ENCODE measurements at places on chromosomes 7 and 10.

DNA sequence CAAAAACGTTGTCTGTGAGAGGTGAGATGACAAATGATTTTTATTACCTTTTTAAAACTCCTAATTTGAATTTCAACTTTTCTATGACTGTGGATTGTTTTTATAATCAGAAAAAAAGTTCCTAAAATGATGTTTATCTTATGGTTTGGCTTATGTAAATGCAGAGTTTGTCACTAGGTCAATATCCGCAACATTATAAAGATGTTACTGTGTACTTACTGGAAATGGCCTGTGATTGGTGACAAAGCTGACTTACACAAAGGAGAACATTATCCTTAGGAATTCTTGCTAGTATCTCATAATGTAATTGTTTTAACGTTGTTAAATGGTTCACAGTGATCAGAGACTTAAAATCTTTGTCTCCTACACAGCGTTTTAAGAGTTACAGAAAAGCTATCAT, 79.0 kb downstream of the SDK1 start:
- H3K4me1 ChIP-seq = peaks cover 18% of the 10 kb centered on the region
- no peak overlapping the region for H3K4me3 ChIP-seq
- H3K27me3 ChIP-seq = no peaks in the 10 kb centered on the region

GRCh38 chr10:118307220-118307619, 34.9 kb downstream of the FAM204A start:
- H3K27me3 ChIP-seq = peaks cover 3% of the 10 kb centered on the region
- H3K36me3 ChIP-seq = peaks cover 31% of the 10 kb centered on the region
- H3K4me3 ChIP-seq = no peak overlapping the region
- DNase-seq = no peak
- peaks cover 45% of the 10 kb centered on the region for H3K4me1 ChIP-seq
- H3K27ac ChIP-seq = no peak overlapping the region

DNA sequence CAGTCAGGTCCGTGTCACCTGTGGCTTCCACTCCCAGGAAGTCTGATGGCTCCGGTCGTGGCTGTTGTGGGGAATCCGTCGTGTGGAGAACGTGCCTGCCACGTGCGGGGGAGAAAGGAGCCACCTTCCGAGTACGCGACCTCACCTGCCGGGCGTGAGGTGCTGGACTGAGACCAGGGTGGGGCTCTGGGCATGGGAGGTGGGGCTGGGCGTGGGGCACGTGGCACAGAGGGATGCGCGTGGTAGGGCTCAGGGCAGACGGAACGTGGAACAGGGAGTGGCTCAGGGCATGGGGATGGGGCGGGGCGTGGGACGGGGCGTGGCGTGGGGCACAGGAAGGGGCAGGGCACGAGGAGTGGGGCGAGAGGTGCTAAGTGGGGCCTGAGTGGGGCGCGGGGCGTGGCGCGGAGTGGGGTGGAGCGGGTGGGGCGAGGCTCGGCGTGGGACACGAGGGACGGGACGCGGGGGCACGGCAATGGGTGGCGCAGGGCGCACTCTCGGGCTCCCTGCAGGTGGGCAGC, 64.8 kb downstream of the C10orf143 start:
- no peaks in the 10 kb centered on the region for H3K36me3 ChIP-seq
- no peak for DNase-seq
- no peaks in the 10 kb centered on the region for H3K4me1 ChIP-seq

DNA sequence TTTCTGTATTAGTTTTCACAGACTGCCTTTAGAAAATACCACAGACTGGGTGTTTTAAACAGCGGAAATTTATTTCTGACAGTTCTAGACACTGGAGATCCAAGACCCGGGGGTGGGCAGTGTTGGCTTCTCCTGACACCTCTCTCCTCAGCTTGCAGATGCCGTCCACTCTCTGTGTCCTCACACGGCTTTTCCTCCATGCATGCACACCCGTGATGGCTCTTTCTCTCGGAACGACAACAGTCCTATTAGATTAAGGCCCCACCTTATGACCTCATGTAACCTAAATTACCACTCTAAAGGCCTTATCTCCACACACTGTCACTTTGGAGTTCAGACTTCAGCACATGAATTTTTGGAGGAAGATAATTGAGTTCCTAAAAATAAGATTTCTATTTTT, 142.9 kb upstream of the VWC2 start:
- no peaks in the 10 kb centered on the region for H3K36me3 ChIP-seq
- no peaks in the 10 kb centered on the region for H3K27me3 ChIP-seq
- no peak overlapping the region for H3K4me3 ChIP-seq
- H3K27ac ChIP-seq = no peak overlapping the region

DNA sequence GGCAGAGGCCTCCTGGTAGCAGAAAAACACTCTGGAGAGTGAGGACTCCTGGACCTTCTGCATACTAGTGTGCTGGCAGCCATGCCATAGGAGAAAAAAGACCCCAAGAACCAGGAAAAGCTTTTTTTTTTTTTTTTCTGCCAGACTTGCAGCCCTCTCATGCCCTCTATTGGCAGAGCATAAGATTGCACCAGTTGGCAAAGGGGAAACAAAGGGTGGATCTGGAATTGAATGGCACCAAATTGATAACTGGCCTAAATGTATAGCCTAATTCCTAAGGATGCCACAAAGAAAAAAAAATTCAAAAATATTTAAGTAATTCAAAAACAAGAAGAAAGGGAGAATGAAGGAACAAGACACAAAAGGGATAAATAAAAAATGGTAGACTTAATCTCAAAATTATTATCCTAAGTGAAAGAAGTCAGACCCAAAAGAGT, 112.5 kb upstream of the GHITM start:
- peaks cover 1% of the 10 kb centered on the region for H3K36me3 ChIP-seq
- no peak for DNase-seq
- H3K4me3 ChIP-seq = no peak overlapping the region
- H3K27ac ChIP-seq = no peak overlapping the region

- H3K27me3 ChIP-seq = no peaks in the 10 kb centered on the region
- H3K4me3 ChIP-seq = no peak overlapping the region
- H3K4me1 ChIP-seq = peaks cover 28% of the 10 kb centered on the region
- H3K27ac ChIP-seq = no peak overlapping the region
- DNase-seq = no peak
Observed at GRCh38 chr7:22725585-22725984, 1.4 kb upstream of the IL6 start.

GRCh38 chr7:106683941-106684340, 23.0 kb upstream of the CCDC71L start:
- H3K27me3 ChIP-seq = no peaks in the 10 kb centered on the region
- DNase-seq = no peak
- H3K36me3 ChIP-seq = peaks cover 12% of the 10 kb centered on the region
- peaks cover 17% of the 10 kb centered on the region for H3K4me1 ChIP-seq
- no peak overlapping the region for H3K27ac ChIP-seq

GRCh38 chr7:77457779-77458178, 41.6 kb upstream of the GSAP start:
- no peak overlapping the region for H3K27ac ChIP-seq
- H3K4me1 ChIP-seq = no peaks in the 10 kb centered on the region
- no peak overlapping the region for H3K4me3 ChIP-seq
- no peaks in the 10 kb centered on the region for H3K36me3 ChIP-seq
- H3K27me3 ChIP-seq = no peaks in the 10 kb centered on the region

- H3K4me3 ChIP-seq = no peak overlapping the region
Observed at GRCh38 chr10:6916601-6917000, 336.5 kb upstream of the PRKCQ start.

GRCh38 chr7:91107460-91107859, 156.8 kb upstream of the FZD1 start:
- H3K4me1 ChIP-seq = peaks cover 23% of the 10 kb centered on the region
- no peak overlapping the region for H3K4me3 ChIP-seq
- H3K27ac ChIP-seq = peak overlapping the region; percentile 33
- no peaks in the 10 kb centered on the region for H3K27me3 ChIP-seq

- H3K36me3 ChIP-seq = no peaks in the 10 kb centered on the region
- no peak overlapping the region for H3K27ac ChIP-seq
- H3K4me3 ChIP-seq = no peak overlapping the region
Observed at GRCh38 chr10:89836840-89837164, 135.4 kb downstream of the KIF20B start.

- H3K36me3 ChIP-seq = no peaks in the 10 kb centered on the region
- peaks cover 31% of the 10 kb centered on the region for H3K4me1 ChIP-seq
- no peaks in the 10 kb centered on the region for H3K27me3 ChIP-seq
- no peak overlapping the region for H3K27ac ChIP-seq
- no peak overlapping the region for H3K4me3 ChIP-seq
- peak; percentile 3 for DNase-seq
Observed at GRCh38 chr7:30920021-30920583, 8.4 kb downstream of the AQP1 start.

DNA sequence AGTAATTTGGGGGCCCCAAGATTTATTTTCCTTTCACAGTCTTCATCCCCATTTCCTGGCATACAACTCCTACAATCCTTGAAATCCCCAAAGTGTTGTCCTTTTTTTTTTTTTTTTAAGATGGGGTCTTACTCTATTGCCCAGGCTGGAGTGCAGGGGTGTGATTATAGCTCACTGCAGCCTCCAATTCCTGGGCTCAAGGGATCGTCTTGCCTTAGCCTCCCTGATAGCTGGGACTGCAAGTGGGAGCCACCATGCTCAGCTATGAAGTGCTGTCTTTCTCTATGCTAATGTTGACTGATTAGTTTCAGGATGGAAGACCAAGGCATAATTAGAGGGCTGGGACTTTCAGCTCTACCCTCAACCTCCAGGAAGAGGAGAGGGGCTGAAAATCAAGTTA, 41.9 kb upstream of the KAT6B start:
- H3K4me3 ChIP-seq = no peak overlapping the region
- no peaks in the 10 kb centered on the region for H3K4me1 ChIP-seq
- no peak overlapping the region for H3K27ac ChIP-seq
- no peaks in the 10 kb centered on the region for H3K27me3 ChIP-seq

GRCh38 chr10:28188526-28188925, 114.3 kb downstream of the MPP7 start:
- no peak overlapping the region for H3K27ac ChIP-seq
- H3K27me3 ChIP-seq = peaks cover 9% of the 10 kb centered on the region
- DNase-seq = no peak
- peaks cover 3% of the 10 kb centered on the region for H3K36me3 ChIP-seq

DNA sequence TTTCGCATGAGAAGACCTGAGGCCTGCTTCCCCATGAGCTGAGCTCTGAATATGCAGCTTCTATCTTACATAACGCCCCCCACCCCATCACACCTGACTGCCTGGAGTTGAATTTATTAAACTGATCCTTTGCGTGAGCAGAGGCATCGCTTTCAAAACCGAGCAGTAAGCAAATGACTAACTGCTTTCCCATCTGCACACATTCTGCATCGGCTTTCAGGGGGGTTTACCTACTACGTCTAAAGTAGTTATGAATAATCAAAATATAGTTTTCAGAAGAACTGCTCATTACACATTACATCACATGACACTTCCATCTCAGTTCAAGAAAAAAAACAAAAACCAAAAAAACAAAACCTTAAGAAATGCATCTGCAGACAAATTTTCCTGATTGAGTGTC, 54.7 kb upstream of the EGR2 start:
- peaks cover 25% of the 10 kb centered on the region for H3K27me3 ChIP-seq
- H3K36me3 ChIP-seq = no peaks in the 10 kb centered on the region
- no peak overlapping the region for H3K27ac ChIP-seq

GRCh38 chr10:59560161-59560560, 149.5 kb downstream of the SLC16A9 start:
- H3K4me1 ChIP-seq = peaks cover 21% of the 10 kb centered on the region
- no peak for DNase-seq
- H3K27me3 ChIP-seq = no peaks in the 10 kb centered on the region
- no peak overlapping the region for H3K27ac ChIP-seq
- no peak overlapping the region for H3K4me3 ChIP-seq
- H3K36me3 ChIP-seq = no peaks in the 10 kb centered on the region

- DNase-seq = no peak
- no peaks in the 10 kb centered on the region for H3K27me3 ChIP-seq
- no peak overlapping the region for H3K27ac ChIP-seq
- no peaks in the 10 kb centered on the region for H3K36me3 ChIP-seq
Observed at GRCh38 chr7:122717356-122718089, 14.8 kb upstream of the RNF148 start.

GRCh38 chr7:54813398-54813797, 54.4 kb upstream of the SEC61G start:
- no peak overlapping the region for H3K27ac ChIP-seq

DNA sequence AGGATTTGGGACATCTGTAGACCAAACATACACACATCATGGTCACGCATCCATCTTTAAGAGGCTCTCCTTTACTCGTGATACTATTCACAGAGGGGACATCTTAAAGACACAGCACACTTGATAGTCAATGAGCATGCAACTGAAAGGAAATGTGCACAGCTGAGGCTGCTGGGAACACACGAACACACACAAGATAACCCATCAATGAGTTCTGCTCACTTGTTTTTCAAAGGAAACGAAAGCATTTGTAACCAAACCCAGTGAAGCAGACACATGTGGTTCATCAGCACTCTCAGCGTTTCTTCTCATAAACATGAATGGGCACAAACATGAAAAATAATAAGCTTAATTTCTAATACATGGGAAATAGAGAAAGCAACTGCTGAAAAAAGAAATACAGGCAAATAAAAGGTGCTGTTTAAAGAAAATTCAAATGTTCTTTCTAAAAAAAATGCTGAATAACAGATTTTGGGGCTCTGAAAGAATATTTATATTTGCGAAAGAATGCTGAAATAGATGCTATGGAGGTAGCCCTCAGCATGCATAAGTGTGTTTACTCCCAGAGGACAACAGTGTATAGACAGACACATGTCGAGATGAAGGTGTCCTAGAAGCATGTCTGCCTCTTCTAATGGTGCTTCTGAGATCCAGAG, 59.7 kb upstream of the LAMB4 start:
- no peak for DNase-seq
- no peak overlapping the region for H3K27ac ChIP-seq
- no peaks in the 10 kb centered on the region for H3K36me3 ChIP-seq
- no peak overlapping the region for H3K4me3 ChIP-seq
- no peaks in the 10 kb centered on the region for H3K27me3 ChIP-seq

DNA sequence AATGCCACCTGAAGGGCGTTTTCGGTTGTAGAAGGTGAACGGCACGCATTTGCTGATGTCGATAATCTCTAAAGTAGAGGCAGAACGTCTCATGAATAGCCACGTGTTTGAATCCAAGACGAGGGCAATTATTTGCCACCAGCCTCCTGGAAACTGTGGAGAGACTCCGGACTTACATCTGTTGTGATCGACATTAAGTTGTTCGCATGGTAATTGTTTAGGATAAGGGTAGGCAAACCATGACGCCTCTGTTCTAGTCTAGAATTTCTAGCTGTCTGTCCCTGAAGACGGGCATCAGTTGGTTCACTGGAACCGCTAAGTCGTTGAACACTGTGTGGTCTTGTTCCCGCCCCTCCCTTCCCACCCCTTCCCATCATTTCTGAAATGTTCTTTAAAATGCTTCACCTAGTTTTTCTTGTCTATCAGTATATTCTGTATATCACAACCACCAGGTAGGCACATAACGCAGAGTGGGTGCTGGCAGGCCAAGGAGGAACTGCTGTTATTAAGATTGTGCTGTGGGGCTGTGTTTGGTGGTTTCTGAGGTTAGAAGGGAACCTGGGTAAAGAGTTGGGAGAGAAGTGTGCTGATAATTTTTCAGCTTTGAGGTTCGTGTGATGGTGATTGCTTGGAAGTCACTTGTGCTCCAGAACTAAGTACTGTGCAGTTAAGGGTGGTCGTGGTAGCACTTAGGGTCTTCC, 1.2 kb downstream of the UBE3C start:
- no peak for DNase-seq
- peaks cover 3% of the 10 kb centered on the region for H3K36me3 ChIP-seq
- peak overlapping the region; percentile 80 for H3K4me3 ChIP-seq
- H3K27ac ChIP-seq = peak overlapping the region; percentile 86

- H3K27me3 ChIP-seq = no peaks in the 10 kb centered on the region
- H3K36me3 ChIP-seq = no peaks in the 10 kb centered on the region
- H3K4me3 ChIP-seq = no peak overlapping the region
- no peak for DNase-seq
- peaks cover 47% of the 10 kb centered on the region for H3K4me1 ChIP-seq
- no peak overlapping the region for H3K27ac ChIP-seq
Observed at GRCh38 chr10:121337427-121337826, 260.8 kb downstream of the FGFR2 start.
